ENCODE measurements at places on chromosomes 3 and 15. TPM values are rescaled to one million over a fixed set of nuclear protein-coding genes. Genes with fewer than 3 reads are reported as not detected.

The GOLGA8N gene
- polyA plus RNA-seq, result 14.9 TPM

- peak; percentile 32 for DNase-seq
Measured at GRCh38 chr15:63189941-63190768, 749 bp downstream of the RAB8B start.

DNA sequence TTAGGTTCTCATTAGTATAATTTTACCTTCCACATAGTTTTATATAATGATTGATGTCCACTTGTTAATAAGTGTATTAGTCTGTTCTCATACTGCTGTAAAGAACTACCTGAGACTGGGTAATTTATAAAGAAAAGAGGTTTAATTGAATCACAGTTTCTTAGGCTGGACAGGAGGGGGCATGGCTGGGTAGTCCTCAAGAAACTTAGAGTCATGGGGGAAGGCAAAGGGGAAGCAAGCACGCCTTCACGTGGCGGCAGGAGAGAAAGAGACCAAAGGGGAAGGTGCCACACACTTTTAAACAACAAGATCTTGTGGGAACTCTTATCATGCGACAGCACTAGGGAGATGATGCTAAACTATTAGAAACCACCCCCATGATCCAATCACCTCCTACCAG lies 19.2 kb downstream of the DZIP3 start:
- no peak for DNase-seq

DNA sequence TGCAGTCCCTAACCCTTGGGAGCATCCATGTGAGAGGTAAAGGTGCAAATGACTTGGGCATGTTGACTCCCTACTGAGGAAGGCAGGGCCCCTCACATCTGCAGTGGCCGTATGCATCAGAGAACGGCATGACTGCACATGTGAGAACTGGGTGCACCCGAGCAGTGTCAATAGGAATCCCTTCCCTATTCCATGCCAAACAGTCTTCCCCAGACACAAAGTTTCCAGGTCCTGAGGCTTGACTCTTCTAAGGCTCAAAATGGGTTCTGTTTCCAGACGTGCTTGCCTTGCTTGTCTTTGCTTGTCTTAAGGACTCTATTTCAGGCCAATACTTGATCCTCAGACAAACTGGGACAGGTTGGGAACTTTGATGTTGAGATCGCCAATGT lies 20.5 kb upstream of the ANPEP start:
- no peak for DNase-seq

DNA sequence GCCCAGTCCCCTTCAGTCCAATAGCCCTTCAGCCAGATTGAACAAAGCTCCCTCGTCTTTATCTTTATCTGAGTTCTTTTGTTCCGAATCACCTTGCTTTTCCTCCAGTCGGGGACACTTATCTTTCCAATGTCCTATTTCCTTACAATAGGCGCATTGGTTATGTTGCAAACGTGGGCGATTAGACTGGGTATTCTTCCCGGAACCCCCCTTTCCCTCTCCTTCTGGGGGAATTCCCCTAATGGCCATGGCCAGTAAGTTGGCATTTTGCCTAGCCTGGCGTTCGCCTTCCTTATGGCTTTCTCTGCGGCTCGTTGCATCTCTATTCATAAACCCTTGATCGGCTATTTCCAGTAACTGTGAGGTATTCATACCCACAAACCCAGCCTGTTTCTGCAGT lies 82.2 kb upstream of the VEPH1 start:
- no peak for DNase-seq

All from right renal pelvis (tissue), 4 donors.